ENCODE measurements at places on chromosomes 11 and 22.

- peak; percentile 92 for DNase-seq
Measured at GRCh38 chr22:20238536-20238900, 29.6 kb downstream of the RTN4R start.

DNA sequence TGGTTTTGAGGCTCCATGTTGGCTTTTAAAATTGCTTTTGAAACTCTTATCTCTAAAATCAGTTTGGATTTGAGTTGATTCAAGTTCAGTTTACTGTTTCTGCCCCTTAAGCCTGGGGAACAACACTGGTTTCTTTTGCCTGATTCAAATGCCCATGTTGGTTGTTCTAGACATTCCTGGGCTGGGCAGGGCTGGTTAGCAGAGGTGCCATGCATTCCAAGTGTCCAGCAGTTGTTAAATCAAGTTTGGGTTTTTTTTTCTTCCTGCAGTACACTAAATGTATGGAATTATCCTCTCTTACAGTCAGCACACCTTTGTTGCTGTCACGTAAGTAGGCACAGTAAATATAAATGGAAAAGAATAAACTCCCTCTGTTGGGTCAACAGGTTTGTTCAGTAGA is 67.2 kb upstream of the MTMR2 start:
- DNase-seq = no peak

- peak; percentile 6 for DNase-seq
Measured at GRCh38 chr11:68956142-68956541, 24.6 kb downstream of the MRGPRD start.

DNA sequence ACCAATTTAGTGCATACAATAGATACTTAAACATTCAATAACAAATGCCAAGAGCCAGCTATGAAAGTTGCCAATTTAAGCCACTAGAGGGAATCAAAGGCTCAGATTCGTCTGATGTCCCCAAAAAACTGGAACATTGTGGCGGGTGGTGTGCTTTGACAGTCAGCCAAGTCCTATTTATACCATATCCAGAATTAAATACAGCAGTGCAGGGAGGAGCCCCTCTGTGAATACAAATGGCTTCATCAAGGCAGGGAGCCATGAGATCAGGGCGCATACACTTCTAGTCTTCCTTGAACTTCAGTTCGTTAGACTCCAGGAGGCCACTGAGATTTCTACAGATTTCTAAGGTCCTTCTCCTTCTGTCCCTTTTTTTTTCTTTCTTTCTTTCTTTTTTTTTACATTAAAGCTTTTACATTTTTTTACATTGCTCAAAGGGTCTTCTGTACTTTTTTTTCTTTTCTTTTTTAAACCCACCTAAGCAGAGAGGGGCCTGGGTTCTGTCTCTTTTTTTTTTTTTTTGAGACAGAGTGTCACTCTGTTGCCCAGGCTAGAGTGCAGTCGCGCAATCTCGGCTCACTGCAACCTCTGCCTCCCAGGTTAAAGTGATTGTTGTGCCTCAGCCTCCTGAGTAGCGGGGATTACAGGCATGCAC is 41.5 kb upstream of the HSPA8 start:
- peak; percentile 74 for DNase-seq

GRCh38 chr11:32606220-32606619 is 22.6 kb downstream of the EIF3M start:
- DNase-seq = no peak

- no peak for DNase-seq
Measured at GRCh38 chr11:116980136-116980793, 118.0 kb downstream of the SIK3 start.

- no peak for DNase-seq
Measured at GRCh38 chr11:79090191-79090705, 350.6 kb downstream of the TENM4 start.

GRCh38 chr11:32610797-32611352 is 27.2 kb downstream of the EIF3M start:
- no peak for DNase-seq

DNA sequence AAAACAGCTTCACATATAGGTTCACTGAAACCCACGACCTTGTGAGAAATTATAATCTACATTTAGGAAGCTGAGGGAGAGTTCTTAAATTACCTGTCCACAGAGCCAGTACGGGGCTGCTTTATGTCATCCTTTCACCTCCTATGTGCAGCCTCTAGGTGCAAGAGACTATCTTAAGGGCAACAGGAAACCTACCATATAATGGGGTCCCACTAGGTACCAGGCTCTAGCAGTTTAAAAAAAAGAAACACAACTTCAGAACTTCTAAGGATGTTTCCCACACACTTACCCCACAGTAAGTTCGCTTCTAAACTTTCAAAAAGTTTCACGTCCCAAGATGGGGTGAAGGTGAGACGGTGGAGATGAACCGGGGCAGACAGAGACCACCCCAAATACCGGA is 573 bp downstream of the STK33 start:
- DNase-seq = no peak

DNA sequence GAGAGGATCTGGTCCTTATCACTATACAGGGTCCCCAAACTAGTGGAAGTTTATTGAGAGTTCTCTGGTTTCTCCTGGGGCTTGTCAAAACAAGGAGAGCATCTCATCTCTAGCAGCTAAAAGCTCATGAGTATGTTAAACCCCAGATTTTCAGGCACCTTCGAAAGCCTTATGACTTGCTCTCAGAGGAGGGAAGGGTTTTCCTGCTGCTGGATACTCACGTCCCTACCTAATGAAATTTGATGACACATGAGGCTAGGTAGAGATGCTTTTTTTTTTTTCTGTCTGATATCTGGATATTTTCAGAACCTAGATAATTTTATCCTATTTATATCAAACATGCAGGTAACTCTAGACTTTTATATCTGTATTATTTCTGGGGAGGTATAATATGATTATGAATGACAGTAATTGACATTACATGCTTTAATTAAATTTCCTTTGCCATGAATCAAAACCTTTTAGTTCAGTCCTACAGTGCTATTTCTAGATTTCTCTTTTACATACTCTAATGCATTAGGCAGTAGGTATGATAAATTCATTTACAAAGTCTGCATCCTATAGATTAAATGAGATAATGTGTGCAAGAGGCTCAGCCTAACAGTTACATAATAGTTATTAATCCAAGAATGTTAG is 73.9 kb downstream of the PARVA start:
- DNase-seq = no peak

DNA sequence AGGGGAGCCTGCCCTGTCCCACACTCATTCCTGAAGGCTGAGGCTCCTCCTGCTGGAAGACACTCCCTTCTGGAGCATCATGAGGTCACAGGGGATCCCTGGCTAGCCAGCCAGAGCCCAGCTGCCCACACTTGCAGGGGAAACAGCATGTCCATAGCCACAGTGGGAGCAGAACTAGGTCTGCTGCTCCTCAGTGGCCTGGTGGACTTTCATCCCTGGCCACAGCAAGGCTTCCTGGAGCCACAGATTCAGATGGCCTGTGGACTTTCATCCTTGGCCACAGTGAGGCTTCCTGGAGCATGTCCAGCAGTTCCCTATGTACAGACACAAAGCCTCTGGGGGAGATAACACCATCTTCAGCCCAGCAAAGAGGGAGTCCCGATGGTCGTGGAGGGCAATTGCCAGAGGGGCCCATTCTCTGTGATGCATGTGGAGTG is 5.9 kb upstream of the APOL6 start:
- DNase-seq = no peak

DNA sequence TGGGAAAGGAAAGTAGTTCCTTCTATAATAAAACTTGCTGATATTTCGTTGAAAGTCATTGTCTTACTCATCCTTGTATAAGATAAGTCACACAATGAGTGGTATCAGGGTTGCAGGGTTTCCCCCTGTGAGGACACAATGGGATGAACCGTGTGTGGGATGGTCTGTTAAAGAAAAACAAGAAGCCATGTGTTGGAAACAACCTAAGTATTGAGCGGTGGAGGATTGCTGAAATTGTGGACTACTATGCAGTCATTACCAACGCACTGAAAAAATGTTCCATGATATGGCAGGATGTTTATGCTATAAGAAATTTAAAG is 28.6 kb downstream of the PTPRJ start:
- DNase-seq = no peak

- no peak for DNase-seq
Measured at GRCh38 chr22:46046299-46046685, 69.3 kb upstream of the WNT7B start.

DNA sequence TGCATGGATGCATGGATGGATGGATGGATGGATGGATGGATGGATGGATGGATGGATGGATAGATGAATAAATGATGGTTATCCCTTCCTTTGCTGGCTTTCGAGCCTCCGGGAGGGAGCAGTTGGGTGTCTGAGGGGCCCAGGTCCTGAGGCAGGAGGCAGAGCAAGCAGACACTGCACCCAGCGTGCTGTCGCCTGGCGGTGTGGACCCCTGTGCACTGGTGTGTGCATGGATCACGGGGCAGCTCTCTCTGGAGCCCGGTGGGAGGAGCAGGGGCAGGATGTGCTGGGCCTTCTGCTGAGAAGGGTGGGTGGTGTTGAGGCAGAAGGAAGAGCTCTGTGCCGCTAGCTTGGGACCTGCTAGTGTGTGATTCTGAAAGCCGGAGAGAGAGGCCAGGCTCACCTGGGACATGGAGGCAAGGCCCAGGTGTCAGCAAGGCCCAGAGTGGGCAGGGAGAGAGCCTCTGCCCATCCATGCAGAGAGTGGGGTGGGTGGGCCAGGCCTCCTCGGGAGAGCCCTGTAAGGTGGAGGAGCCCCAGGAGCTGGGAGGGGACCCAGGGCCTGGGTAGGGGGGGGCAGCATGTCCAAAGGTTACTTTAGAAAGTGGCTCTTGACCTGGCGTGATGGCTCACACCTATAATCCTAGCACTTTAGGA is 254.4 kb downstream of the BRD1 start:
- no peak for DNase-seq

- no peak for DNase-seq
Measured at GRCh38 chr22:19694696-19695095, 19.6 kb upstream of the SEPTIN5 start.

- no peak for DNase-seq
Measured at GRCh38 chr11:64223001-64223651, 2.9 kb downstream of the TRPT1 start.

- peak; percentile 60 for DNase-seq
Measured at GRCh38 chr22:46352691-46353386, 17.3 kb downstream of the TRMU start.

GRCh38 chr11:67492801-67493547 is 10.1 kb downstream of the AIP start:
- peak; percentile 29 for DNase-seq

DNA sequence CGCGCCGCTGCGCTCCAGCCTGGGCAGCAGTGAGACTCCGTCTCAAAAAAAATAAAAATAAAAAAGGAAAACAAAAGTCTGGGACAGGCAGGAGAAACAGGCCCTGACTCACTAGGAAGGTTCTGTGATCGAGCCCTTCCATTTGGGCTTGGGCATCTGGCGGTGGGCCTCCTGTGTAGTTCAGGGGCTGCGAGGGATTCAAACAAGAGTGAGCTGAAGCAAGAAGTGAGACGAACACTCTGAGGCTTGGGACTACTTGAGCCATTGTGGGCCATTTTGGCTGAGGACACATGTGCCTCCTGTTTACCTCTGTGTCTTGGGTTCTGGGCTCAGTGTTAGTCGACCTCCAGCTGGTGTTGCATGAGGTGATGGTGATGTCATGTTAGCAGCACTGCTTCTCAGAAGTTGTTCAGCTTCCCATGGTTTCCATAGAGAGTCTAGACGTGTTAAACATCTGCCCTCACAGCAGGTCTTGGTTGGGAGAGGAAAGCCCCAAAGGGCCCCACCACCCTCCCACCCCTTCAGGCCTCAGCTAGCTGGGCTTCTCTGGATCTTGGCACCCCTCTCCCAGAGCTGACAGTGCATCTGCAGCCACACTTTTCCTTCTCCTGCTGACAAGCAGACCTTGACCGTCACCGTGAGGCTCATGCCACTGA is 57.8 kb downstream of the MED15 start:
- no peak for DNase-seq

- peak; percentile 55 for DNase-seq
Measured at GRCh38 chr22:42648368-42649245, 585 bp downstream of the CYB5R3 start.

DNA sequence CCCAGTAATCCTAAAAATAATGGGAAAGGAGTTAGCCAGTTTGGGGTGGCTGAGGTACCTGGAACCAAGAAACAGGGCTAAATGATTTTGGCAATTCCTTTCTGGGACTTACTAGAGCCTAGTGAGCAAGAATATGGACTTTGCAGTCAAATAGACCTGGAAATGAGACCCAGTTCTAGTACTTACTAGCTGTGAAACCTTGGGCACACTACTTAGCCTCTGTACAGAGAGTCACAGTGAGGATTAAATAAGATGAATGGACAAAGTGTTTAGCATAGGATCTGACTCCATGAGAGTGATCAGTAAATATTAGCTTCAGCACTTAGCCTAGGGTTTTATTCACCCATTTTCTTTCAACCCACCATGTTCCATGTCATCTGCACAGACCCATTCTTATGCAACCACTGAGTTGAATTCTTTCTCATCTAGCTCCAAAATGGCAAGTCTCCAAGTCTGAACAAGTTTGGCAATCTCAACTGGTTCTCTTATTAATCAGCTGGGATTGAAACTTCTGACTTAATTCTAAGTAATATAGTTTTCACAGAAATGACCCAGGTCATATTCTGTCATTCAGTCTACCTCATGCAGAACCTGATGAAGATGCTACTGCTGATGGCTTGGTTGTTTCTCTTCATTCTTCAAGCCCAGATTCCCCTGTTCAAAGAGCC is 15.0 kb upstream of the SORL1 start:
- DNase-seq = no peak

GRCh38 chr11:927871-928270 is 2.2 kb downstream of the AP2A2 start:
- DNase-seq = no peak

DNA sequence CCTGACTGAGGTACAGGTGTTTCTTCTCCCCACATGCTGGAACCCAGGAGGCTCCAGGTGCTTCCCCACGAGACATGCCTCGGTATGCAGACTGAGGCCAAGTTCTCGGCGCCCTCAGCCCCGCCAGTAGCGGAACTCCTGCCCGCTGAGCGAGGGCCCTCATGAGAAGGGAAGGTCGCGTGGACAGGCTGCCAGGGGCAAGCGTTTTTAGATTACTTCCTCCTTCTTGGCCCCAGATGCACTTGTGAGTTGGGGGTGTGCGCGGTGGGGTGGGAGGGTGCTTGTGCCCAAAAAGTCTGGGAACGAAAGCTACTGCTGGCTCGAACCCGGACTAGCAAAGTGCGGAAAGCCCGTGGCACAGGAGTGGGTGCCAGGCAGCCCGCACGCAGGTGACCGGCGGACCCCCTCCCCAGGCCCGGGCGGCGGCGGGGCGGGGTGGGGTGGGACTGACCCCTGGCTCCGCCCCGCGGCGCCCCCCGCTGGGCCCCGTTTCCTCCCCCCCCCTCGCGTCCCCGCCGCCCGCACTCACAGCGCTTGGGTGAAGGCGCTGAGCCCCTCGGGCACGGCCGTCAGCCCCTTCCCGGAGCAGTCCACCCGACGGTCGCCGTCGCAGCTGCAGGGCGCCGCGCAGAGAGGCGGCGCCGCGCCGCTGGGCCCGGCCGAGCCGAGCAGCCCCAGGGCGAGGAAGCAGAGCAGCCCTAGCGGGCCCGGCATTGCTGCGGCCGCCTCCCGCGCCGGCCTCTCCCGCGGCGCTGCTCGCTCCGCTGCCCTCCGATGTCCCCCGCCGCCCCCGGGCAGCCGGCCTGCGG is 797 bp downstream of the LGR4 start:
- DNase-seq = peak; percentile 47
